Psoas muscle (tissue), 8 donors: ENCODE measurements at places on chromosomes 7 and 10.

- no peak overlapping the region for H3K4me3 ChIP-seq
- H3K36me3 ChIP-seq: no peaks in the 10 kb centered on the region
- H3K27ac ChIP-seq: peak overlapping the region; percentile 38
Observed at GRCh38 chr7:129908181-129908580, 44.6 kb downstream of the UBE2H start.

- peaks cover 17% of the 10 kb centered on the region for H3K36me3 ChIP-seq
- no peaks in the 10 kb centered on the region for H3K4me1 ChIP-seq
- H3K27me3 ChIP-seq: no peaks in the 10 kb centered on the region
- no peak overlapping the region for H3K27ac ChIP-seq
Observed at GRCh38 chr7:48112401-48113165, 23.5 kb downstream of the UPP1 start.

GRCh38 chr7:110075450-110075849 lies 1015.5 kb upstream of the LRRN3 start:
- no peak for DNase-seq
- no peaks in the 10 kb centered on the region for H3K27me3 ChIP-seq
- H3K36me3 ChIP-seq: no peaks in the 10 kb centered on the region

- no peaks in the 10 kb centered on the region for H3K27me3 ChIP-seq
- H3K4me3 ChIP-seq: no peak overlapping the region
- H3K4me1 ChIP-seq: no peaks in the 10 kb centered on the region
- H3K36me3 ChIP-seq: no peaks in the 10 kb centered on the region
- DNase-seq: no peak
- no peak overlapping the region for H3K27ac ChIP-seq
Observed at GRCh38 chr10:87547734-87548311, 43.1 kb downstream of the MINPP1 start.

GRCh38 chr10:56583316-56583715 lies 222.3 kb upstream of the ZWINT start:
- no peak overlapping the region for H3K27ac ChIP-seq
- H3K27me3 ChIP-seq: no peaks in the 10 kb centered on the region
- H3K36me3 ChIP-seq: no peaks in the 10 kb centered on the region
- no peaks in the 10 kb centered on the region for H3K4me1 ChIP-seq
- H3K4me3 ChIP-seq: no peak overlapping the region

GRCh38 chr7:23246555-23246954 lies at the start of gene GPNMB:
GPNMB (plus strand) TSS chr7:23246775; CDS start chr7:23246858, 83 bp downstream.
- DNase-seq: no peak
- H3K36me3 ChIP-seq: no peaks in the 10 kb centered on the region
- H3K4me3 ChIP-seq: peak within 1 kb of the TSS; percentile 61

- H3K36me3 ChIP-seq: peaks cover 48% of the 10 kb centered on the region
- DNase-seq: peak; percentile 39
- H3K27ac ChIP-seq: peak overlapping the region; percentile 74
- H3K4me3 ChIP-seq: no peak overlapping the region
- H3K4me1 ChIP-seq: peaks cover 37% of the 10 kb centered on the region
Observed at GRCh38 chr7:139714163-139714901, 63.5 kb downstream of the HIPK2 start.
